ENCODE measurements at places on chromosomes 5 and 9.

DNA sequence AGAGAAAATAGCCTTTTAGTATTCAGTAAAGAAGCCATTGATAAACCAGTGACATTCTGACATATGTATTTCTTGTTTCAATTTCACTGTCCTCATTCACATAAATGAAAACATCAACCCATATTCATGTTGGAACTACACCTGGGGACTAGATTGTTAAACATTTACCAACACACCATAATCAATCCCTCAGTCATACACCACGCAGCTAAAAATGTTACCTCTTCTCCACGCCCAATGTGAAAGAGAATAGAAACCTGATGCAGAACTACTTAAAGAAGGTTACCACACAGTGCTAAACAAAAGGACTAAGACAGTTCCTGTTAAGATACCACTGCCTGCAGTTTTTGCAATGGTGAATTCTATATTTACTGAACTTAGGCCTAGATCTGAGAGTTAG, 518.9 kb downstream of the PRELID2 start:
- DNase-seq: no peak

- peak; percentile 94 for DNase-seq
These were observed 49.2 kb downstream of the USP20 start for GRCh38 chr9:129884220-129885017.

- no peak for DNase-seq
These were observed 384.8 kb downstream of the PRR16 start for GRCh38 chr5:120848883-120849282.

- DNase-seq: no peak
These were observed 22.0 kb downstream of the MYO10 start for GRCh38 chr5:16914108-16914435.

DNA sequence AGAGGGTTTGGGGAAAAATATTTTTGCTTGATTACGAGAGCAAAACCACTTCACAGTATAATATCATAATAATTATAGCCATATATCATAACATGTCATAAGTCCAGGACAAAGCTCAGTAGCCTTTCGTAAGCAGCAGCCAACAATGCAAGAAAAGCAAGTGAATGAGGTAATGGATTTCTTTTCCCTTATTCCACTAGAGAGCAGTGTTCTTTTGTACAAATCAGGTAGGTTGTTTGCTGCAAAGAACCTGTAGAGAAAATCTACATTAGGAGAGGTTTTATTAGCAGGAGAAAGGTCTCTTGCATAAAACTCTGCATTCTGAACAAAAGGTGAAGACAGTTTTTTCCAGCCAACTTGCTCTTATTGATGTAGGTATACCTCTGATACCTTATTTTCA, 1033.4 kb downstream of the TLE4 start:
- no peak for DNase-seq

- DNase-seq: peak; percentile 37
These were observed 2.5 kb downstream of the TNPO1 start for GRCh38 chr5:72818866-72819534.

DNA sequence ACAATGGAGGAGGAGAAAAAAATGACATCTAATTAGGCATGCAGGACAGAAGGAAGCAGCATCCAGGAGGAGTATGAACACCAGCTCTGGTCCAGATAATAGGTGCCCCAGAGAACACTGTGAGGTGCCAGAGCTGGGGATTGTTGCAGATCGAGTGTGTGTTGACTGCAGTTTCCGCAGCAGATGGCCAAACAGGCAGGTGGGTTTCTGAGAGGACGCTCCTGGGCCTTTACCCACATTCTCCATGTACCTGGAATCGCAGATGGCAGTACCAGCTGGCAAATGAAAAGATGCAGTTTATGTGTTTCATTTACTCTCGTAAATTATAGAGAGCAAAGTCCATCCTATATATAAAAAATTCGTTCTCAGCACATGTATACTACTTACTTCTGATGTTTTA, 182.2 kb upstream of the ISL1 start:
- DNase-seq: no peak

DNA sequence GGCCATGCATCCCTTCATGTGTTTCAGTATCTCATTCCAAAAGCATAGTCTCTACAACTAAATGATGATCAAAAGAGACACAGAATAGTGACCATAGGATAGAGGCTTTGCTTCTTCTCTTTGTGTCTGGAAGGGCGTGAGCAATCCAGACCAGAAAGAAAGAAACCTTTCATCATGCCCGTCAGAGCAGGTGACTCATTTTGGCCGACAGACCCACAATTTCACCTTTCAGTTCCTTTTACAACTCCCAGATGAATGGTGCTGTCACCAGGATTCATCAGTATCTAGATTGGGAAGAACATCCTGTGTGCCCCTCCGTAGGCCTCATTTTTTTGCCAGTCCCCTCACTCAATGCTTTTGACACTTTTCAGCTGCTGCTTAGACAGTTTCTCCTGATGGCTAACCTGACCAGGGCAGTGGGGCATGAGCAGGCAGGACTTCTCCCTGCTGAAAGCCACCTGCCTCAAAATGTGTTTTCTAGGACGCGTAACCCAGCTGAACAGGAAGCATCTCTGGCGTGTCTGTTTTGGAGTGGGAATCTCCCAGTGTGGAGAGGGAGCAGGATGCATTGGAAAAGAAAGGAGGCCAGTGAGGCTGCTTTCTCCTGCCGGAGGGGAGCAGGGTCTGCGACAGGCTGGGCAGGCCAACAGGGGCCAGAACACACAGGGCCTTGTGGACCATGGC, 21.2 kb downstream of the ABLIM3 start:
- DNase-seq: no peak

- DNase-seq: no peak
These were observed 56.9 kb upstream of the ALDH1A1 start for GRCh38 chr9:73009649-73010288.

- DNase-seq: no peak
These were observed 57.1 kb upstream of the NMUR2 start for GRCh38 chr5:152462021-152462721.

DNA sequence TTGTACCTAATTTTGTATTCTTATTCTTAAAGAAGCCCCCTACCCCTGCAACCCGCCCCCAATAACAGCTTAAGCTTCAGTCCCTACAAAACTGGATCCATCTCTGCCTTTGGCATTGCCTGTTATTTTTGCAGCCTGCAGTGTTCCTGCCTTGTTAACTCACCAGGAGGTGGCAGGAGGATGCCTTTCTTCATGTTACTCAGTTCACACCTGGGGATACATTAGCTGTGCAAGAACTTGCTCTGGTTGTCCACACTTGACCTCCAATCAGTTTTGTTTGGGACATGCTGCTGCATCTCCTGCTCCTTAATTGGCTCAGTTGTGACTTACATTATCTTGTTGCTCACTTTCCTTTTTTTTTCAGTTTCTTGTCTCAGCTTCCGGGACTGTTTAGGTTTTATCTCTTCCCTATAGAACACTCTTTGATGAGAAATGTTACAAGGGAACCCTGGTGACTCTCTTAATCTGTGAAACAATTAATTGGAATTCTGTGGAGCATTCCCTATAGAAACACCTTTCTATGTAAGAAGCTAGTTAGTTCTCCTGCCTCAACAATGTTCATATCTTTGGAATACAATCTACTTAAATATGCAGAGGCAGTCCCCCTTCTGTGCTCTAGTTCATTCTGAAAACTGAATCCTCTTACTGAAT, 467.7 kb upstream of the ACO1 start:
- no peak for DNase-seq

DNA sequence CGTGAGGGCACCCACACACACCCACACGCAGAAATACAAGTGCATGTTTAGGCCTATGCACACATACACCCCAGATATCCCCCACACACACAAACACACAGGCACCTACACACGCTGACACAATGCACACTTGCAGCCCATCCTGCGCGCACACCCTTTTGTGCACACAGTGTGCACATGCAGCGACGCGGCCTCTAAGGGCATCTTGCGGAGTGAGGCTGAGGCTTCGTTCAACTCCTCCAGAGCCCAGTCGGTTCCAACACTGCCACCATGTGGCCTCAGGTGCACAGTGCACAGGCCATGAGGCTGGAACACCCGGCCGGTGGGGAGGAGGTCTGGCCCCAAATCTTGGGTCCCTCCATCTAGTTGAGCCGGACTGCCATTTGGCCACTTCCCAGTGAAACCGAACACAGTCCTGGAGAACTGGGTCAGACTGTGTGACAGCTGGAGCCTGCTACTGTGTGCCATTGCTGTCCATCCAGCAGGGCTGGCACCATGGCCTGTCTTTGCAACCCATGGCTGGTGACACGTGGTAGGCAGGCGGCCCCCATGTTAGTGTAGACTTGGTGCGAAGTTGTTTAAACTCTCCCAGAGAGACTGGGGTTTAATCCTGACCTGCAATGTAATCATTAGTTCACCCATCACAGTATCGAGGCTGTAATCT, 97.7 kb upstream of the MVB12B start:
- peak; percentile 68 for DNase-seq

DNA sequence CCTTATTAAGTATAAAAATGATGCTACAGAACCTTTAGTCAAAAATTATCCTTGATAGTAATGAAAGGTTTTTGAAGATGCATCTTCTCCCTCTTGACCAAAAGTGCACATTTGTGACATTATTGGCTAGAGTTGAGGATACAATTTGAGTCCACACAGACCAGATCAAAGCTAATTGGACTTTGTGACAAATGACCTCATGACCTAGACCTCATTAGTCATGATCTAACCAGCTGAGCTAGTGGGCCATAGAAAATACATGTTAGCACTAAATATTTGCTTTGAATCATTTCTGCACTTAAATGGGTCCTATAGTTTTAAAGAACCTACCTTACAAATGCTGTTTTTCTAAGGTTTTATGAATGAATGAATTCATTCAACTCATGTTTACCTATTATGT, 182.1 kb downstream of the RFX3 start:
- DNase-seq: no peak

DNA sequence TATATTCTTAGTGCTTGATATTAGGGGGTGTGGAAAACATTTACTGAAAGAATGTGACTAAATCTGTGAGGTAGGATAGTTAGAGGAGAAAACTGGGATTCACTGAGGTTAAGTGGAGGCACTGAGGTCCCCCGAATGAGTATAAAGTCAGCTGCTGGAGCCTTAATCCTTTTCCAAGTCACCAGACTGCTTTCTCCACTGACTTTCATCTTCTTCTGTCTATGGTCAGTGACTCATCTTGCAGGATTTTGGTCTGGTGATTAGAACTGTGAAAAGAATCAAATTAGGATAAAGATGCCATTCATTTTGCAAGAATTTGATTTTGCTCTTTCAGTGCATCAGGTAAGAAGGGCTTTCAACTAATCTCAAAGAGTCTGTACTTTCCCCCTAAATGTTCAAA, 89.3 kb upstream of the ALDH1A1 start:
- no peak for DNase-seq

DNA sequence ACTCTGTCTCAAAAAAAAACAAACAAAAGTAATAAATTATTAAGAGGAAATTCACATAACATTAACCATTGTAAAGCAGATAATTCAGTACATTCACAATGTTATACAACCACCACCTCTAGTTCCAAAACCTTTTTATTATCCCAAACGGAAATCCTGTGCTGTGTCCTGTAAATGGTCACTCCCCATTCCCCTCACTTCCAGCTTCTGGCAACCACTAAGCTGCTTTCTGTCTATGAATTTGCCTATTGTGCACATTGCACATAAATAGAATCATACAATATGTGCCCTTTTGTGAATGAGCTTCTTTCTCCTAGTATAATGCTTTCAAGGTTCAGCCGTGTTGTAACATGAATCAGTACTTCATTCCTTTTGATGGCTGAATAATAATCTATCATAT, 20.8 kb downstream of the C9orf152 start:
- no peak for DNase-seq

- DNase-seq: no peak
These were observed 16.6 kb downstream of the MAP1B start for GRCh38 chr5:72123764-72124376.

GRCh38 chr5:77449277-77449676, 42.8 kb downstream of the WDR41 start:
- DNase-seq: no peak

DNA sequence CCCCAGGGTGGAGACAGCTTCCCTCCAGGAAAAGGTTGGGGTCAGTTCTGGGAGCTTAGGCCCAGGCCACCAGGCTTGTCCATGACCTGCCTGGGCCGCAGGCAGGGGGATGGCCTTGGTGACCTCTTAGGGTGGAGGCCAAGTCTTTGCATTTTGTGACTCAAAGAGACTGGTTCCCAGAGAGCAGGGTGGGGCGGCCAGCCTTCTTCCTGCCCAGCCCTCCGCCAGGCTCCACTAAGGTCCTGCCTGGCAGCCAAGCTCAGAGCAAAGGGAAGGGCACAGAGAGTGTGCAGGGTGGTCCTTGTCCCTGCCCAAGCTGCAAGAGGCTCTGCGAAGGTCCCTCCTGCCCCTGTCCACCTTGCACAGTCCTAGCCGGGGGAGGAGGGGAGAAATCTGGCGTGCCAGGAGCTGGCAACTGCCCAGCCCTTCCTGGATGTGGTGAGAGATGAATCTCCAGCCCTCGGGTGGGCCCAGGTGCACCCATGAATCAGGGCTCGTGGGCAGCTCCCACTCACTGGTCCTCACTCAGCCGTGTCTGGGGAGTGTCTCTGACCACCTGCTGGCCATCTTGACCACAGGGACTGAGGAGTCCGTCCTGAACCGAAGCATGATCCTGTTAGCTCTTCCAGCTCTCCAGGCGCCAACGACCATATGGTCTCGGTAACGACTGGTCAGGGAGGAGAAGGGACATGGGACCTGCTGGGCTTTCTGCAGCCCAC, 2.3 kb upstream of the PTGDS start:
- DNase-seq: no peak

DNA sequence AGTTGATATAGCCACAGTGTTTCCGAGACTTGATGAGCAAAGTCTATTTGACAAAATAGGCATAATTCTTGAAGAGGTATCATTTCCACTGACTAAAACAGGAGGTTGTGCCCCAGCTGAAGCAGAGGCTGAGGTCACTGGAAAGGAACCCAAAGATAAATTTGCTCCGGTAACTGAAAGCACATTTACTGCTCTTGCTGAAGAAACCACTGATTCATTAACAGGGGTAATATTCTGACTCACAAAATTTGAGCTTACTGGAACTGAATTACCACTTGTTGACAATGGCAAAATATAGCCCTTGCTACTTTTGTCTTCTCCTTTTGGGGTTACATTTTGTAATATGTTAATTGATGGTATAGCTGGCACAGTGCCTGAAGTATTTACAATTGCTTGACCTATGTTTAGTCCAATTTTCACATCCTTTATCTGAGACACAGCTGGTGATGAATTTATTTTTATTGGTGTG, 30.2 kb downstream of the MLANA start:
- no peak for DNase-seq

Data from stimulated activated CD4-positive, alpha-beta T cell treated with anti-CD3 and anti-CD28 coated beads, Interleukin-2, amount 100 ng/mL, for 48 hours (primary cell).